Skeletal muscle cell (primary cell): ENCODE measurements at places on chromosomes 12 and 14.

DNA sequence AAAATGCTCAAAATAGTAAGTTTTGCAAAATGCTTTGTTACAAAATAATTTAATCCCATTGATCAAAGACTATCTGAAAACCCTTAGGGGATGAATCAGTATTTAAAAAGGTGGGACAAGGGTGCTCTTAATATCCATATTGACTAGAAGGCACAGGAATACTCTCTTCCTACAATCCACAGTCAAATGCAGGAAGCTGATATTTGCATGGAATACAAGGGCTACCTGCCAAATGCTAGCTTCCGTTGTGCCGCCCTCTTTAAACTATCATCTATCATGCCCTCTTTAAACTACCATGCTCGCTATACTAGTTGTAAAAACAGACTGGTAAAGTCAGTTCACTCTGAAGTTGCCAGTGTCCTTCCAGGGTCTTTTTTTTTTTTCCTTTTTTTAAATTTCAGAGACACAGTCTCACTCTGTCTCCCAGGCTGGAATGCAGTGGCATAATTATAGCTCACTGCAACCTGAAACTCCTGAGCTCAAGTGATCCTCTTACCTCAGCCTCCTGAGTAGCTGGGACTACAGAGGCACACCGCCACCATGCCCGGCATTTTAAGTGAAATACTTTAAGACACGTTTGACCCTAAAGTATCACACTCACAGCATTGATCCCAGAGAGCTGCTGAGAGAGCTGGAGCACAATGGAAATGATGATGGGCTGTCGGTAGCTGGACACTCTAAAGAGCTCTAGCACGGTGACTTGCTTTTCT is 6.7 kb downstream of the SLC2A3 start:
- DNase-seq = no peak

GRCh38 chr14:85293612-85294234 is 236.2 kb upstream of the FLRT2 start:
- no peak for DNase-seq

DNA sequence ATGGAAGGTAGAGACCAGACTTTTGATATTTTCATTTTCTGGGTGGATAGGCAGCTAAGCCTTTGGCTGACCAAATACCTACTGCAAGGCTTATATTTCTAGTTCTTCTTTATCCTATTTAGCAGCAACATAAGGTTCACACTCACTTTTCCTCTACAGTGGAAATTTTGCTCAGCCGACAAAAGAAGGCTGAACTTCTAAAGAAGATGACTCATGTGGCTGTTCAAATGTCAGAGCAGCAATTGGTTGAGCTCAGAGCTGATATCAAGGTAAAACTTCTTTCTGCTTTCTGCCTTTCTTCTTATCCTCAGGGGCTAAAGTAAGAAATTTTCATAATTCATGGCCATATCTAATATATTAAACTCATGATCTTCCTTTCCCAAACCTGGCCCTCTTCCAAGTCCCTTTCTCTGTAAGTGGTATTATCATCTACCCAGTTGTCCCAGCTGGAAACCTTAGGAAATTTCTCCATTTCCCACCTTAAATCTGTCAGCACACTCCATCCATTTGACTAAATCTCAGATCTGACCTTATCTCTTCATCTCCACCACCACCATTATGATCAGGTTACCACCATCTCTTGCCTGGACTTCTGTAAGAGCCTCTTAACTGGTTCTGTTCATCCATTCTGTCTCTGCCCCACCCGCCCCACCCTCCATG is 19.8 kb upstream of the KCNH3 start:
- DNase-seq = no peak

DNA sequence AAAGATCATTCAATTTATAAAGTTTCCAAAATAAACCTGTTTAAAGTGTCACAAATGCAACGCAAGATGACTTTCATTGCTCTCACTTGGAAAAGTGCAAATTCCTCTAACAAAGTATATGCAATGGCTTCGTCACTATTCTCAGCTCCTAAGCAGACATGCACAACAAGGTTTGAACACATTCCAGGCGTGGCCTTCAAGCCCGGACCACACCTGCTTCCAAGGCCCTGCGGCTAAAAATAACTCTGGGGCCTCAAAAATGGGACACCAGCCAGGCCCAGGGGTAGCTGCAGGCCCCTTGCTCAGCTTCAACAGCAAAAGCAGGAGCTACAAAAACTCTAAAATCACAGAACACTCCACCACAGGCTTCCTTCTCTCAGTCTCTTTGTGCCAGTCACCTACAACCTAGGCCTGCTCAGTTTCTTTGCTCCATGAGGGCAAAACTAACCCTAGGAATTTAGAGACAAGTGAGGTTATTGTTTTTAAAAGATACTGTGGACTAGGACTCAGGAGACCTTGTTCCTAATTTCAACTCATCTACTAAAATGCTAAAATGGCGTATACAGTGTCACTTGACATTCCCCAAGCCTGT is 29.3 kb downstream of the DUSP16 start:
- no peak for DNase-seq

DNA sequence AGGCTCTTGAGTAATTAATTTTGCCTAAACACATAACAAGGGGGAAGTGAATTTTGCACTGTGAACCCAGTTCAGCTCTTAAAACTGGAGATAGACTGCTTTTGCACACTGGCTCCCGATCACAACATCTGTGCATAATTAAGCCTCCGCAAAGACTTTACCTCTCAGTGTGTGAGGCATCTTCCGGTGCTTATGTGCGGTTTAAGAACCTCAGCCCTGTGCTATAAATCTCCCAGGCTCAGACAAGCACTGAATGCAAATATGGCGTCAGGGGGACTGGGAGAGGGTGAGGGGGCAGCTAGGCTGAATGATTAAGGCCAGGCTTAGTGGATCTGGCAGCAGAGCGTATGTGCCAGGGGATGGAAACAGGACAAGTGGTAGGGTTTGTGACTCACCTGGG is 103.3 kb downstream of the ADCK1 start:
- DNase-seq = peak; percentile 37

DNA sequence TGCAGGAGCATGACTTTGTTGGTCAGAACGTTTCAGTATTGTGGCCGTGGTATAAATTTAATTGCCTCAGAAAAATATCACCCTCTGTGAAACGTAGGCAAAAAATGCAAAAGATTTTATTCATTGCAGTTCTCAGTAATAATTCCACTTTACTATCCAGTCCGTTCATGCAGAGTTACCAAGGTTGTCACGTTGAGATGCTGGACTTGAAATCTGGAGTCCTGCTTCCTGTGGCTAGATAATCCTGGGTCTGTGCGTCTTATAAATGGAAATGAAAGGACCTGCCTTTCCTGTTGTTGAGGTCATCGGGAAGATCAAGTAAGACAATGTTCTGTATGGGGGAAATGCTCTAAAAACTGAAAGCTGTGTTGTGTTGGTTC is 1.3 kb upstream of the AVPR1A start:
- no peak for DNase-seq

DNA sequence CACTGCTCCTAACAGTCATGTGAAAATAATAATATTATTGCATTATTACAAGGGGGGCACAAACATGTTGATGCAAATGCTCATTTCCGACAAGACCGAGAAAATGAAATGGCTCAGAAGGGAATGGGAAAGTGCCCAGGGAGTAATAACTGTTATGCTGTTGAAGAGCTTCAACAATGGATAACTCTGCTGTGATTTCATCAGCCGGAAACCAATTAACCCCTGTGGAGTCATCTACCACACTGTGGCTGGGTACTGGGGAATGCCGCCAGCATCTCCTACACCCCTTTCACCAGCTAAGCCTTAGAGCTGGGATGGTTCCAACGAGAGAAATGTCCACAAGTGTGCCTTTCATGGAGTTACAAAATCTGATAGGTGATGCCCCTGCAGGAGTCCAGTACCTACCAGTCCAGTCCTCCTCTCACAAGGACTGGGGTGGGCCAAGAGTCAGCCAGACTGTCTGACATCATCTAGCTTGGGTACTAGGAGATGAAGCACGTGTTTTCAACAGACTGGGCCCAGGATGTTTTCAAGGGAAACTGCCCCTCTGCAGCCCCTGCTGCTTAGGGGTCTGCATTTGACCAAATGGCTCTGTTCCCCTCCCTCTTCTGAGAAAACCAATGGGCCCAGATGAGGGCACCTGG is 509.3 kb upstream of the CCDC196 start:
- DNase-seq = no peak

DNA sequence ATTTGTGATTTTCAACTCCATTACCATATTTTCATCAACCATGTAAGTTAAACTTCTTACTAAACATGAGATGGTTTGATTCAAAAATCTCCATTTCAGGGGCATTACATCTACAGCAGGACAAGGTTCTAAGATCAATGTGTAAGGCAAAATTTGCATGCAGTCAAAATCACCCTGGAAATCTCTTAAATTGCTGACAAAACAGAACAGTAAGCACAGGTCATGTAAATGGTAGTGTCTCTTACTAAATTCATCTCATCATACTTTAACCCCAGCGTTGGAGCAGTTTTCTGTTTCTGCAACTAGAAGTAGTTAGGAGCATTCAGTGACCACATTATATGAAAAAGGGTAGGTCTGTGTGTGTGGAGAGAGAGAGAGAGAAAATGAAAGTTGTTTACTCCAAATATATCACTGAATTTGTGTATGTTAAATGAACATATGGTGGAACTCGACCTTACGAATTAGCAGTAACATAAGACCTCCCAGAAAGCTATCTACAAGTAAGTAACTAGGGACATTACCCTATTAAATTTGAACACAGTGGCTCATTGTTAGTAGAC is 227.5 kb downstream of the SSPN start:
- no peak for DNase-seq

GRCh38 chr12:18141048-18141982 is 51.3 kb upstream of the RERGL start:
- peak; percentile 71 for DNase-seq

DNA sequence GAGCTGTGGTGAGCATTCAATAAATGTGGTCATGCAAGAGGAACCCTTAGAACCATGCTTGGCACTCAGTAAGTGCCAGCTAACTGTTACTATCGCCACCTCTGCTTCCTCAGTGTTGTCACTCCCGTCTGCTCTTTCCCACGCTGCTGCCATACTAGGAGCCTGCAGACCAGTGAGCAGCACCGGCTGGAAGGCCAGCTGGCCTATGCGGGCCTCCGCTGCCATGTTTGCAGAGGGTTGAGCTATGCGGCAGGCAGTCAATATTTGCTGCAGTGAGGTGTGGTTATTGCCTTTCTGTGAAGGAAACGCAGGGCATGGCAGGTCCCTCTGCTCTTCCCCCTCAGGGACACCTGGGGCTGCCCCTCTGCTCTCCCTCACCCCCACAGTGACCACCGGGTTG is 13.0 kb downstream of the KMT5A start:
- DNase-seq = no peak

DNA sequence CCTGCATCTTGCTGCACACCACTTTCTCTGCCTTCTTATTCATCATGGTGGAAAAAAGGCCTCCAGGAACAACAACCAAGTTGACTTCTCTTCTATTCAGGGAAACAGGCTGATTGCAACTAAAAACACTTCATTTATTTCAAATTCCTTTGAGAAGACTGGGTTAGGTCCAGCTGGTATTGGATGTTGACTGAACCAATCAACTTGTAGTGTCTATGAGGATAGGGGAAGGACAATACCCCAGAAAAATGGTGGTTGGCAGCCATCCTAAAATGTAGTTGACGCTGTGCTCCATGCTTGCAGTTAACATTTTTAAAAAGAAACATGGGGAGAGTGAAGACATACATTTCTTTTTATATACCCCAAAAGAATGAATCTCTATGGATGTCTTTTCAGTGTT is 34.4 kb upstream of the CRADD start:
- no peak for DNase-seq

DNA sequence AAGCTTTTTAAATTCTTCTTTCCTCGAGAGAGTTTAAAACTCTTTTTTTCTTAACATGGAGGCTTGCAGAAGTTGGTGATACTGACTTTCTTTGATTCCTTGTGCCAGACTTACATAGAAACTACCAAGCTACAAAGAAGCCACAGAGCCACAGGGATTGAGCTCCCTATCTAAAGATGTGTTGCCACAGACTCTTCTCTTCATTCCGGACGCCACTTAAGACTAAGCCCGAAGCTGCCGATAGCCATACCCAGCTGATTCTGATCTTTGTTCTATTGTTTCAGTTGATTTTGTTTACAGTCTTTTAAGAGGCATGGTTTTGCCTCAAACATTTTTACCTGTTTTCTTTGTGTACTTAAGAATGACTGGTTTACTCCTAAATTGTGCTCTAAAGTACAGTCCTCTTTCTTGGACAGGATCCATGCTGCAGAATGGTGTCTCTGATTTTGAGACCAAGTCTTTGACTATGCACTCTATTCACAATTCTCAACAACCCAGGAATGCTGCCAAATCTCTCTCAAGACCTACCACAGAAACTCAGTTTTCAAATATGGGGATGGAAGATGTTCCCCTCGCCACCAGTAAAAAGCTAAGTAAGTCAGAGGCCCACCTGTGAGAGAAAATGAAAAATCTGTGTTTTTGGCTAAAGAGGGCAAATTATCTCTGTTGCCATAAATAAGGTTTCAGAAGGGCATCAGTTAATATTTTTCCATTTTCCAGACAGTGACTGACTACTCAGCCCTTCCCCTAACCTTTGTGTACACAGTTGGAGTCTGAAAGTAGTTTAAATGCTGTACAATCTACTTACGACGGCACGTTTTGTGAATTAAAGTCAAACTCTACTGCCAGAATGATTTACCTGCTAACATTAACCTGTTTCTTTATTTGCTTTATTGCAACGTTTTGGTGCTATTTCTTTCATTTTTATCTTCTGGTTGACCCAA is 42.1 kb upstream of the KCNH3 start:
- DNase-seq = no peak

DNA sequence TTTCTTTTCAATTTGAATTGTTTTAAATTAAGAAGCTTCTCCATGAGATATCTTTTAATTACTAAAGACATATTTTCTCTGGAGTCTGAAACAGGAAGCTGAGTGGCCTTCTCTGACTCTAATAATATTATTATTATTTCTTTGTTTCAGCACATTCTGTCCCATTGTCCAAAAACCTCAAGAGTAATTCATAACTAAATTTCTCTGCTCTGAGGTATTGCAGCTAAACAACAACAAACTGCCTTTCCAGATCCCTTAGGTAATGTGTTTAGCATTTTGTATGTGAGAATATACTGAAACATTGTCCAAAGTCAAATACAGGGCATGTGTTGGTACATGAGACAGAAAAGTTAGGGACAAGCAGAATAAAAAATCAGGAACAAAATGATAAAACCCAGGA is 199.0 kb upstream of the FAR2 start:
- DNase-seq = no peak

DNA sequence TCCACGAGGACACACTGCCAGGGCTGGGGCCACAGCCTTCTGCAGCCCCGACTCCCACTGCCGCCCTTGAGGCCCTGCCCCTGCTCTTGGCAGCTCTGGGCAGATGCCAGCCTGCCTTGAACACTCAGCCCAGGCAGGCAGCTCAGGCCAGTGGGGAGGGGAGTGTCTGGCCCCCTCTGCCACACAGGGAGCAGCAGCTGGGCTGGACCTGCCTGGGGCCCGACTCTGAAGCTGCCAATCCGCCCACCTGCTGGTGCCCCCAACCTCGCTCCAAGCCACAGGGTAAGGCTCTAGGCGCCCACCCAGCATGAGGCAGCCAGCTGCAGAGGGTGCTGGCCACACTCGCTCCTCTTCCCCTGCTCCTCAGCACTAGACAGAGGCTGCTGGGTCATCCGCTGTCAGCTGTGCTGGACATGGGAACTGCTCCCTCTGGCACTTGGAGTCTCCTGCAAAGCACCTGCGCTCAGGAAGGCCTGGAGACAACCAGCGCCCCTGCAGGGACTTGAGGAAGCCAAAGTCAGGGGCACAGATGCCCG is 24.6 kb upstream of the NUDT14 start:
- no peak for DNase-seq

GRCh38 chr14:23153851-23154796 is 29.3 kb downstream of the SLC7A8 start:
- DNase-seq = peak; percentile 65

- DNase-seq = no peak
Measured at GRCh38 chr12:24972078-24972477, 23.2 kb upstream of the BCAT1 start.

GRCh38 chr12:13602172-13602571 is 379.2 kb downstream of the GRIN2B start:
- no peak for DNase-seq
